ENCODE measurements at places on chromosomes 12 and 14.
A peak's percentile ranks its signal among the peaks of the same experiment; 100 is the strongest.

DNA sequence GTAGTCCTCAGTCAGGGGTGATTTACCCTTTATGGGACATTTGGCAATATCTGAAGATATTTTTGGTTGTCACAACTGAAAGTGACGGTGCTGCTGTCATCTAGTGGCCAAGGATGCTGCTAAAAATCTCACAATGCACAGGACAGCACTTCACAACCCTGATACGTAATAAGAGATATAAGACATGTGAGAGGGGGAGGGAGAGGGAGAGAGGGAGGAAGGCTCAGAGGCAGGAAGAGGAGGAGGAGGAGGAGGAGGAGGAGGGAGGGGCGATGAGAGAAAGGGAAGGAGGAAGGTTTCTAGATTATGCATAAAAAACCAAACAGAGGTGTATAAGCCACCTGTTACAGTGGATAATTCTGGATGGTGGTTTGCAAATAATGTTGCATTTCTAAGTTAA is 14.3 kb downstream of the MYL2 start:
- no peak for DNase-seq

DNA sequence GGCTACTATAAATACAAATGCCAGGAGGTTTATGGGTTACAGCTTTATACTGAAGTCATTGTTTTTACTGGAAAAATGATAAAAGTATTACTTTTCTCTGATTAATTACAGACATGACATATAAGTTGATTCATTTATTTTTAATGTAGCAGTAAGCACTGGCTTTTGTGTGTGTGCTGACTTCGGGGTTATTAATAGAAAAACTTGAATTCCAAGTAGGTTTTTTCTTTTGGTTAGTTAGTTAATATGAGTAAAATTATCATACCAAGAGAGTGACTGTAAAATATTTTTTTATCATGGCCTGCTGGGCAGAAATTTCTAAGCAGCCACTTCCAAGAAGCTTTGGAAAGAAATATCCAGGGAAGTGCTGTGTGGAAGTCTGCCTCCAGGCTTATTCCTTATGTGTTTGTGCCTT is 56.4 kb downstream of the IFT81 start:
- DNase-seq = no peak

- DNase-seq = no peak
Observed at GRCh38 chr14:103562429-103563225, at the start of the genes BAG5 and COA8. BAG5 (minus strand) TSS chr14:103562657; CDS start chr14:103561164, 1,493 bp downstream. COA8 (plus strand) TSS chr14:103562960; CDS start chr14:103563002, 42 bp downstream.

GRCh38 chr12:116293687-116294453 is 16.4 kb upstream of the MED13L start:
- DNase-seq = no peak

DNA sequence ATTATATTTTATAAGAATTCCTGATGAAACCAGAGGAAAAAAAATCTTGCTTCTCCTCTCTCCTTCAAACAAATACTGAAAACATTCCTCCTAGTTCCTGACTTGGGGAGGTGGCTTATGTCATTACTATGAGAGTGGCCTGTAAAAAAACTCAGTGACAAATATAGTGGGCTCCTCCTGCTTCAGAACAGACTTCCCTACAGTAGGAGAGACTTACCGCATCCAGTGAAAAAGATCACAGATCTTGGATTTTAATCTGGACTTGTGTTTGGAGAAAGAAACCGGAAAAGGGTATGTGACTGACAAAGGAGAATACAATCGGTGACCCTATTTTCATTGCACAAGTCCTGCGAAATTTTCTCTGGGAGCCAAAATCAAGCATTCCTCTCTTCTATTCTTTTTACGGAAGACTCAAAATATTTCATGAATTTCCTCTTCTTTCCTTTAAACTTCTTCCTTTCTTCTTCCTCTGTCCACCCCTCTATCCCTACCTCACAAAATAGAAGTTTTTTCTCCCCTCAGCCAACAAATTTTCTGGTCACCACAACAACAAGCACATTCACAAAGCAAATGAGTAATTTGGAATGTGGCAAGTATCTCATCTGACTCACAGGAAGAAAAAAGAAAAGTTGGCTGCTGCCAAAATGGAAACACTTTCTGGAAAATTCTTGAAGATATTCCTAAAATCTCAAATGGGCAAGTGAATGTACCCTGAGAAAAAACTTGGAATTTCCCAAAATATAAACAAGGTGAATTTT is 185.1 kb upstream of the CDKN3 start:
- peak; percentile 69 for DNase-seq
